ENCODE measurements at places on chromosomes 12 and 14.

- no peak for DNase-seq
Observed at GRCh38 chr12:67288561-67288960, 19.4 kb downstream of the CAND1 start.

DNA sequence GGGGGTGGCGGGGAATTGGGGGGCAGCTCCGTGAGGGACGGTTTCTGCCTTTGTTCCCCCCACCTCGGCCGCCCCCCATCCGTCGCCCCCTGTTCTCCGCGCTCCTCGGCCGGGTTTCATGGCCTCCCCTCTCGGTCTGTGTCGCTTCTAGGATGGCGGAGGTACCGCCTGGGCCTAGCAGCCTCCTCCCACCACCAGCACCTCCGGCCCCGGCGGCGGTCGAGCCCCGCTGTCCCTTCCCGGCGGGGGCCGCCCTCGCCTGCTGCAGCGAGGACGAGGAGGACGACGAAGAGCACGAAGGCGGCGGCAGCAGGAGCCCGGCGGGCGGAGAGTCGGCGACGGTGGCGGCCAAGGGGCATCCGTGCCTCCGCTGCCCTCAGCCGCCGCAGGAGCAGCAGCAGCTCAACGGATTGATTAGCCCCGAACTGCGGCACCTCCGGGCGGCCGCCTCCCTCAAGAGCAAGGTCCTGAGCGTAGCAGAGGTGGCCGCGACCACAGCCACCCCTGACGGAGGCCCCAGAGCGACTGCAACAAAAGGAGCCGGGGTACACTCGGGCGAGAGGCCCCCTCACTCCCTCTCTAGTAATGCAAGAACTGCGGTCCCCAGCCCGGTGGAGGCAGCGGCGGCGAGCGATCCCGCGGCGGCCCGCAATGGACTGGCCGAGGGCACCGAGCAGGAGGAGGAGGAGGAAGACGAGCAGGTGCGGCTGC is 575 bp downstream of the NAA30 start:
- no peak for DNase-seq

- DNase-seq, result no peak
Observed at GRCh38 chr12:91496337-91496736, 313.7 kb upstream of the DCN start.

- DNase-seq, result no peak
Observed at GRCh38 chr12:117279606-117280005, 81.8 kb downstream of the NOS1 start.

DNA sequence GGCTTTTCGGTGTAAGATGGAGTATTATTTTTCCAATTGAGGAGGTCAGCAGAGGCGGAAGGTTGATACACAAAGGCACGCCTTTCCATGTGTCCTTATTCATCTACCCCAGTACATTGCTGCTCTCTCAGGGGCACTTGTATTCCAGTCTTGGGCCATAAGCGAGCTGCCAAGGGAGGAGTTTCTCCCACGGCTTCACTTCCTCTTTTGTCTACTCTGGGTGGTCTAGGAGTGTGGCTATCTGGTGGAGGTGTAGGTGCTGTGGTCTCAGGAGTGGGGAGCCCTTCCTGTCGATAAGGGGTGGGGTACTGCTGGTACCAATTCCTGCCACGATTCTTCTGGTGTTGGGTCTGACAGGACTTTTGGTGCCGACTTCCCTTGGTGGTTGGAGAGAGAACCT is 73.4 kb downstream of the GAS2L3 start:
- no peak for DNase-seq

DNA sequence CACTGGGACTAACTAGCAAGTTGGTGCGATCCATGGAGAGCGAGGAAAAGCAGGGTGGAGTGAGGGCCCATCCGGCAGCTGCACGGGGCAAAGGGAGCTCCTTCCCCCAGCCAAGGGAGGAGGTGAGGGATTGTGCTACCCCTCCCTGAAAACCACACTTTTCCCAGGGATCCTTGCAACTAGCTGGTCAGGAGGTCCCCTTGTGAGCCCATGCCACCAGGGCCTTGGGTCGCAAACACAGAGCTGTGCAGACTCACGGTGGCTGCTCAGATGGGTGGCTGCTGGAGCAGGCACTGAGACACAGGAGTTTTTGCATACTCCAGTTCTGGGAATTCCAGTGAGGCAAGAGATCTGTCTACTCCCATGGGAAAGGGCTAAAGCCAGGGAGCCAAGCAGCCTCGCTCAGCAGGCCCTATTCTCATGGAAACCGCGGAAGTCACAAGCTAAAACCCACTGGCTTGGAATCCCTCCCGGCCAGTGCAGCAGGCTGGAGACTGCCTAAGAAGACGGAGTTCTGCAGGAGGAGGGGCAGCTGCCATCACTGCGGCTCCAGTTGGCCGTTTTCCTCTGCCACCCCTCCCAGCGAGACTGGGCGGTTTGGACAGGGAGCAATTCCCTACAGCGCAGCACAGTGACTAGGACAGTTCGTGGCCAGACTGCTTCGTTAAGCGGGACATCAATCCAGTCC is 10.9 kb upstream of the ZNF705A start:
- DNase-seq, result no peak

DNA sequence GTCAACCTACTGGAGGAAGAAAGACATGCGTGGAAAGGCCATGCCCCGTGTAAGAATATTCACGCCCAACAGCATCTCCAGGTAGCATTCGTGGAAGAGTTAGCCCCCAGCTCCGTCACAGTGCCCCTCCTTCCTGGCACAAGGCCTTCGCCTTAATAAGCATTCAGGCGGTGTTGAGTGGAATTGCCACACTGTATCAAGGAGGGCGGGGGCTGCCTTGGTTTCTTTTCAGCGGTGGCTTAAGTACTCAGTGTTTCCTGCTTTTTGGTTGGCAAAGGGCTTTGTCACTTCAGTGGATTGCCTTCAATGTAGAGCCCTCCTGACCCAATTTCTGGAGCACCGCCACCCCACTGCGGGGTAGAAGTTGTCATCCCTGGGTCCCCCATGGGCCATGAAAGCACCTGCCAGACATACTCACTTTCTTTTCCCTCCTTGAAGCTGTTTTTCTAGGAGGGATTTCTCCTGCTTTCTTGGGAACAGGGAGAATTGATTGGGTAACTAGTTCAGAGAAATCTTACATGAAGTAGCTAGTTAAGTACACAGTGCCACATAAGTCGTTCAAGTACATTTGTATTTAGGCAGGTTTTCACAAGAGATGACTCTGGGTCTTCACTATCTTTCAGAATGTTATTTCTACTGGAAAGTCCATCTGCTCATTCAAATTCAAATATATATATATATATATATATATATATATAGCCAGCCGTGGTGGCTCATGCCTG is 65.5 kb upstream of the STON2 start:
- no peak for DNase-seq

GRCh38 chr12:121537814-121538698 is 42.8 kb downstream of the KDM2B start:
- DNase-seq, result no peak

Data from NCI-H2081 treated with DMSO at 0.1 percent for 48 hours (cell line).